GM12878 (cell line): ENCODE measurements at places on chromosomes 11 and 22.

GRCh38 chr11:43833657-43834073 is 47.0 kb upstream of the ALKBH3 start:
- no peak overlapping the region for H3K27ac ChIP-seq
- H3K36me3 ChIP-seq = no peaks in the 10 kb centered on the region; the same call in none of the 2 replicates
- no peak overlapping the region for H3K4me3 ChIP-seq
- no peaks in the 10 kb centered on the region for H3K4me1 ChIP-seq
- DNase-seq = no peak
- H3K27me3 ChIP-seq = no peaks in the 10 kb centered on the region

- no peaks in the 10 kb centered on the region for H3K36me3 ChIP-seq
- H3K27ac ChIP-seq = no peak overlapping the region
- H3K27me3 ChIP-seq = no peaks in the 10 kb centered on the region; the same call in 1 of the 2 replicates
- H3K4me3 ChIP-seq = no peak overlapping the region
Observed at GRCh38 chr22:46454504-46455269, 82.7 kb downstream of the CELSR1 start.

GRCh38 chr11:13111813-13112130 is 102.7 kb downstream of the RASSF10 start:
- no peaks in the 10 kb centered on the region for H3K36me3 ChIP-seq
- H3K27me3 ChIP-seq = no peaks in the 10 kb centered on the region
- H3K4me1 ChIP-seq = no peaks in the 10 kb centered on the region
- no peak overlapping the region for H3K27ac ChIP-seq
- H3K4me3 ChIP-seq = no peak overlapping the region

- no peak overlapping the region for H3K27ac ChIP-seq
- H3K27me3 ChIP-seq = no peaks in the 10 kb centered on the region
- no peaks in the 10 kb centered on the region for H3K36me3 ChIP-seq
Observed at GRCh38 chr11:108871152-108871551, 206.3 kb downstream of the DDX10 start.

GRCh38 chr11:64774144-64774543 is 4.2 kb downstream of the SF1 start:
- peaks cover 36% of the 10 kb centered on the region for H3K4me1 ChIP-seq
- H3K27me3 ChIP-seq = no peaks in the 10 kb centered on the region
- H3K36me3 ChIP-seq = peaks cover 24% of the 10 kb centered on the region

GRCh38 chr11:65503949-65504673 is 5.3 kb downstream of the MALAT1 start:
- peaks cover 6% of the 10 kb centered on the region for H3K36me3 ChIP-seq
- H3K4me3 ChIP-seq = peak overlapping the region; percentile 98
- no peak for DNase-seq
- H3K27ac ChIP-seq = no peak overlapping the region; the same call in 1 of the 2 replicates
- peaks cover 10% of the 10 kb centered on the region; the same call in 1 of the 2 replicates for H3K4me1 ChIP-seq

- H3K27me3 ChIP-seq = no peaks in the 10 kb centered on the region
- no peak overlapping the region for H3K27ac ChIP-seq
- no peak for DNase-seq
- peaks cover 10% of the 10 kb centered on the region for H3K4me1 ChIP-seq
Observed at GRCh38 chr11:563812-564578, 3.2 kb downstream of the RASSF7 start.

GRCh38 chr22:45321827-45322226 is 12.1 kb downstream of the FAM118A start:
- H3K27ac ChIP-seq = no peak overlapping the region
- H3K36me3 ChIP-seq = peaks cover 7% of the 10 kb centered on the region; the same call in 1 of the 2 replicates
- no peak for DNase-seq

DNA sequence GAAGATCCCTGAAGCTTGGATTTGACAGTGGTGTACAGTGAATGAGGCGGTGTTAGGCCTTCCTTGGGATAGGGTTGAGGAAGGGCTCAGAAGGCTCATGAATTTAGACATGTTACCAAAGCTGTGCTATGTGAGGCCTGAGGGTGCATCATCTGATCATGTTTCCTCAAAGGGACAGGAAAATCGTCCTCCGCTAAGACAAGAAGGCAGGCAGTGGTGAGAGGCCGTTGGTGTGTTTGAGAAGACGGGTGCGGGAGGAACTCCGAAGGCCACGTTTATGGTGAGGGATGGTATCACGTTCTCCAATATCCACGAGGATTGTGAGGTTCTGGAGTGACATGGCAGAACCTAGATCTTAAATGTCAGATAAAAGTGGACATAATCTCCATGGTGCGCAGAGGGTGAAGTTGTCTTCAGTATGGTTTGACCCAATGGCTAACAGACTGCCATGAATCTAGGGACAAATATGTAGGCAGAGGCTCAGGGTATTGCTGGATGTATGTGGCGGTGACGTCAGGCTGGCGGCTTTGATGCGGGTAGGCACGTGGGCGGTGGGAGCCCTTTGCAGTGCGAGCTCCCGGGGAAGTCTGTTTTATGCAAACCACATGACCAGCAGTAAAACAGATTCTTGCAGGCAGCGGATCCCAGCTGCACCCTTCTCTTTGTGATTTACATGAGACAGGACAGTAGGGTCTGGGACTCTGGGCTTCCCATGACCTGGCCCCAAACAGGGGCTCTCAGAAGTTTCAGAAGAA is 242.3 kb upstream of the B3GAT1 start:
- H3K4me1 ChIP-seq = no peaks in the 10 kb centered on the region
- no peaks in the 10 kb centered on the region for H3K27me3 ChIP-seq
- no peak overlapping the region for H3K27ac ChIP-seq
- no peak for DNase-seq

- H3K4me1 ChIP-seq = no peaks in the 10 kb centered on the region
- no peaks in the 10 kb centered on the region; the same call in 1 of the 2 replicates for H3K27me3 ChIP-seq
- DNase-seq = no peak
- H3K27ac ChIP-seq = no peak overlapping the region
- no peaks in the 10 kb centered on the region for H3K36me3 ChIP-seq
Observed at GRCh38 chr11:102757823-102758549, 22.4 kb downstream of the MMP10 start.

GRCh38 chr11:27095059-27095458 is 54.4 kb downstream of the BBOX1 start:
- H3K4me1 ChIP-seq = no peaks in the 10 kb centered on the region
- no peaks in the 10 kb centered on the region for H3K27me3 ChIP-seq
- H3K4me3 ChIP-seq = no peak overlapping the region

- H3K27ac ChIP-seq = no peak overlapping the region
- DNase-seq = no peak
- H3K4me3 ChIP-seq = no peak overlapping the region
- no peaks in the 10 kb centered on the region for H3K4me1 ChIP-seq
- H3K27me3 ChIP-seq = no peaks in the 10 kb centered on the region
Observed at GRCh38 chr11:71063129-71063528, 189.2 kb downstream of the SHANK2 start.

DNA sequence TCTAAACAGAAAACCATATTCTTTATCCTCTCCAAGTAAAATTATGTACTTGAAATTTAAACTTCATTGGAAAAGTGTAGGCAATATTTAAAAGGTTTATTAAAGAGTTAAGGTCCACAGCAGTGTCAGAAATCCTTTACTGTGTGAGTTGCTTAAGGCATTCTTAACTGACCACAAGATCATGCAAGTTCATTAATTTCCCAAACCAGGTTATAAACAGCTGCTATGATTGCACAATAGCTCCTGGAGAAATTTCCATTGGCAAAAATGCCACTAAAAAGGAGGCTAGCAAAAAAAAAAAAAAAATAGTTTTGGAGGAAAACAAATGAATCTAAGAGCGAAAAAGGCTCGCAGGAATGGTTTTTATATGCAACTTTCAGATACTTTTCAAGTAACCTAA is 106.2 kb downstream of the ETS1 start:
- no peaks in the 10 kb centered on the region for H3K27me3 ChIP-seq
- no peak for DNase-seq
- H3K4me3 ChIP-seq = no peak overlapping the region
- H3K4me1 ChIP-seq = peaks cover 55% of the 10 kb centered on the region

GRCh38 chr22:18065256-18065655 is 12.5 kb upstream of the PEX26 start:
- no peak for DNase-seq
- H3K27me3 ChIP-seq = no peaks in the 10 kb centered on the region
- H3K4me3 ChIP-seq = no peak overlapping the region
- no peaks in the 10 kb centered on the region for H3K36me3 ChIP-seq

- peaks cover 9% of the 10 kb centered on the region for H3K4me1 ChIP-seq
- no peak for DNase-seq
- H3K36me3 ChIP-seq = peaks cover 10% of the 10 kb centered on the region
- no peak overlapping the region for H3K27ac ChIP-seq
Observed at GRCh38 chr22:46997311-46997970, 235.0 kb downstream of the TBC1D22A start.

GRCh38 chr11:66937193-66937733 is 20.9 kb downstream of the PC start:
- no peaks in the 10 kb centered on the region for H3K27me3 ChIP-seq
- H3K4me3 ChIP-seq = no peak overlapping the region
- no peak overlapping the region for H3K27ac ChIP-seq
- no peaks in the 10 kb centered on the region for H3K36me3 ChIP-seq
- no peaks in the 10 kb centered on the region for H3K4me1 ChIP-seq

DNA sequence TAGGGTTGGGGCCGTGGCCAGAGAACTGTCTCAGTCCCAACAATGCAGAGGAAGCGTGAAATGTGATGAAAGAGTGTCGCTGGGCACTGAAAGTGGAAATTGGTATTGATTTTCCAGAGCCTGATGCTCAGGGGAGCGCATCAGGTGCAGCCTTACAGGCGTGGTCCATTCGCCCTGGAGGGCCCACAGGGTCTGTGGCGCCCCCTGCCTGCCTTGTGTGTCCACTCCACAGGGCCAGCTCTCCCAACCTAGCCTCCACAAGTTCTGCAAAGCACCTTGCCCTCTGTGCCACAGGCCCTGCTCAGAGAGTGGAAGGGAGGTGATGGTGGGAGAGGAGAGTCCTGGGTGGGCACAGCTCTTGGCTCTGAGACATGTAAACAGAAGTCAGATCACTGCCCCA is 54.9 kb upstream of the LMO1 start:
- H3K4me3 ChIP-seq = no peak overlapping the region
- DNase-seq = no peak
- H3K36me3 ChIP-seq = no peaks in the 10 kb centered on the region
- H3K4me1 ChIP-seq = no peaks in the 10 kb centered on the region

DNA sequence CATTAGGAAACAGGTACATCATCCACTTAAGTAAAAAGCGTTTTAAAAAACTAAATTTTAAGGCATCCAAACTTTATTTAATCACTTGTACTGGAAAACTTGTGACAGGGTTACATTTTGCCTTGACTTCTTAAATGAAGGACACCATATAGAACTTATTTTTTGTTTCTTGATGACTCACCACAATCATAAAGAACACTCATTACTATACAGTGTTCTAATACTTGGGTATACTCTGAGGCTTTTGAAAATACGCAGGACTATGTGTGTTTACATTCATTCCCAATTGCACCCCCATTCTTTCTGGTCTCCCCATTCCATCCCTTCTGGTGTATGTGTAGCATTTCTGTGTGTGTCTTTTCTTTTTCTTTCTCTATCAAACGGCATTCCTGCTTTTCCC is 69.9 kb downstream of the ZBTB44 start:
- H3K27ac ChIP-seq = no peak overlapping the region
- H3K4me3 ChIP-seq = no peak overlapping the region
- H3K27me3 ChIP-seq = no peaks in the 10 kb centered on the region
- peaks cover 2% of the 10 kb centered on the region for H3K36me3 ChIP-seq
- peaks cover 6% of the 10 kb centered on the region; the same call in 1 of the 2 replicates for H3K4me1 ChIP-seq

GRCh38 chr11:106420048-106420665 is 342.7 kb downstream of the AASDHPPT start:
- H3K4me3 ChIP-seq = no peak overlapping the region
- no peaks in the 10 kb centered on the region for H3K27me3 ChIP-seq
- H3K36me3 ChIP-seq = no peaks in the 10 kb centered on the region
- H3K4me1 ChIP-seq = no peaks in the 10 kb centered on the region

GRCh38 chr11:14546672-14547071 is 26.5 kb upstream of the PSMA1 start:
- H3K27ac ChIP-seq = no peak overlapping the region
- DNase-seq = no peak
- H3K27me3 ChIP-seq = no peaks in the 10 kb centered on the region
- H3K36me3 ChIP-seq = no peaks in the 10 kb centered on the region

- no peak for DNase-seq
- peaks cover 2% of the 10 kb centered on the region for H3K36me3 ChIP-seq
- no peak overlapping the region for H3K4me3 ChIP-seq
- no peak overlapping the region for H3K27ac ChIP-seq
Observed at GRCh38 chr11:130246738-130247137, 68.0 kb downstream of the ZBTB44 start.

GRCh38 chr22:35039625-35040024 is 26.3 kb upstream of the ISX start:
- DNase-seq = no peak
- peaks cover 10% of the 10 kb centered on the region for H3K4me1 ChIP-seq
- H3K27ac ChIP-seq = no peak overlapping the region
- no peaks in the 10 kb centered on the region for H3K27me3 ChIP-seq
- no peak overlapping the region for H3K4me3 ChIP-seq

DNA sequence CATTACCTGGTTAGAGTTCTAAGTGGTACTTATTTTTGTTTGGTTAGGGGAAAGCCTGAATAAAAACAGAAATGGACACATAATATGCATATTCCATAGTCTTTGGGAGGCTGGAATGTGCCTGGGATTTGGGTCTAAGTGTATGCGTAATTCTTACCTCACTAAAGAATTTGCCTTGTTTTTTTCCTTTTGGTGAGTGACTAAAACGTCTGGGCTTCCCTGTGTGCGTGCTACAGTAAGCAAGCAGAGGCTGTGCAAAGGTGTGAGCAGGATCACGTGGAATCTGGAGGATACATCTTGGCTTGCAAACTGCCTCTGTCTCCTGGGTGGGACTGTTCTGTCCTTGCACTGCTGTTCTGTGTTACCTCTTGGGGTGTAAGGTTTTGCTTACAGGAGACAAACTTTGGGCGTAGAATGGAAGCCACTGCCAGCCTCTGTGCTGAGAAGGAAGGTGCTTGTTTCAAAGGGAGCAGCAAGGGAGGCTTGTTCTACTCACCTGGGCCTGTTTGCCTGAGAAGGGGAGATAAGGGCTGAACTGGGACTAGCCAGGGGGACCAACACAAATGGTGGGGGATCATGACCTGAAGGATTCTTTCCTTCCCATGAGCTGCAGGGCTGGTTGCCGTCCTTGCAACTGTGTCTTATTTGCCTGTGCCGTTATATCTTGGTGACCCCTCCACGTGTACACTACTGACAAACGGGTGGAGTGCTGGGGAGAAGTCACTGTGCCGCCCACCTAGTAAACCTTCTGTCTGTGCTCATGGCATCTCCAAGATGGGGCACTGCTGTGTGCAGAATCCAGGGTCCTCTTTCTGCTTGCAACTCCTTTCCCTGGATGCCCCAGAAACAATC is 4.5 kb downstream of the NEAT1 start:
- H3K36me3 ChIP-seq = no peaks in the 10 kb centered on the region
- peaks cover 27% of the 10 kb centered on the region for H3K4me1 ChIP-seq
- no peaks in the 10 kb centered on the region for H3K27me3 ChIP-seq
- peak overlapping the region; percentile 95 for H3K4me3 ChIP-seq
- peak overlapping the region; percentile 100 for H3K27ac ChIP-seq

DNA sequence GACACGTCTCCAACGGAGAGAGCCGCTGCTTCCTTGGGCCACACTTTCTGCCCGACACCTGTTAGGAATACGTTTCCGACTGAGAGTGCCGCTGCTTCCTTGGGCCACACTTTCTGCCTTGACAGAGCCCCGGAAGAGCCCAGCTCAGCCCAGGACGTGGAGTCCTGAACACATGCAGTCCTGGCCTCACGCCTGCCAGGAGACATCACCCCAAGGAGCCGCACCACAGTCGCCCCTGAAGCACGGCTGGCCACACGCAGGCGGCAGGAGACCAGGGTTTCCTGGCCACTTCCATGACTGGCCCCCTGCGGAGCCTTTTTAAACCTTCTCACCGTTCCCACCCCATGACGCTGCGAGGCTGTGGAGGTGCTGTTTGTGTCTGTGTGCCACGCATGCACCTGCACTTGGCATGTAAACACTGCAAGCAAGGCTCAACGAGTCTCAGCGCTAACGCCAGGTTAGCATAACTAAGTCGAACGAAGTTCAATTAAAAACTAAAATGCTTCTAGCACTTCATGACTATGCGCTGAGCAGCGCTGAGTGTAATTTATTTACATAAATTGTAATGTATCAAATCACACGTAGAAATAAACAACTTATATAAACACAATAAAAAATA is 8.8 kb downstream of the TOLLIP start:
- peaks cover 5% of the 10 kb centered on the region; the same call in 1 of the 2 replicates for H3K36me3 ChIP-seq
- no peaks in the 10 kb centered on the region for H3K4me1 ChIP-seq
- H3K27ac ChIP-seq = no peak overlapping the region
- DNase-seq = no peak
